ENCODE measurements at places on chromosomes 7 and 10. TPM values are rescaled to one million over a fixed set of nuclear protein-coding genes. Genes with fewer than 3 reads are reported as not detected.

TBC1D12 gene
- total RNA-seq: 47.6 TPM

NUTM2B gene
- total RNA-seq: 2.8 TPM

HACD1 gene
- 23.2 TPM for total RNA-seq

GOLGA7B gene
- total RNA-seq: 16.6 TPM

RET gene
- 1.6 TPM for total RNA-seq

DGKI gene
- 201 TPM for total RNA-seq

CRPPA gene
- 7.2 TPM for total RNA-seq

ACTL6B gene
- 107 TPM for total RNA-seq

COG5 gene
- 57.0 TPM for total RNA-seq

STK31 gene
- total RNA-seq: 6.6 TPM

ZNF3 gene
- 72.9 TPM for total RNA-seq

ITGB8 gene
- 124 TPM for total RNA-seq

SPDYE17 gene
- total RNA-seq: not detected

EFCAB10 gene
- 2.2 TPM for total RNA-seq

TEX36 gene
- not detected for total RNA-seq

LIPN gene
- not detected for total RNA-seq

SPAM1 gene
- total RNA-seq: not detected

ZNF783 gene
- 21.6 TPM for total RNA-seq

ADRA2A gene
- total RNA-seq: 34.7 TPM
